ENCODE measurements at places on chromosomes 4 and X.

DNA sequence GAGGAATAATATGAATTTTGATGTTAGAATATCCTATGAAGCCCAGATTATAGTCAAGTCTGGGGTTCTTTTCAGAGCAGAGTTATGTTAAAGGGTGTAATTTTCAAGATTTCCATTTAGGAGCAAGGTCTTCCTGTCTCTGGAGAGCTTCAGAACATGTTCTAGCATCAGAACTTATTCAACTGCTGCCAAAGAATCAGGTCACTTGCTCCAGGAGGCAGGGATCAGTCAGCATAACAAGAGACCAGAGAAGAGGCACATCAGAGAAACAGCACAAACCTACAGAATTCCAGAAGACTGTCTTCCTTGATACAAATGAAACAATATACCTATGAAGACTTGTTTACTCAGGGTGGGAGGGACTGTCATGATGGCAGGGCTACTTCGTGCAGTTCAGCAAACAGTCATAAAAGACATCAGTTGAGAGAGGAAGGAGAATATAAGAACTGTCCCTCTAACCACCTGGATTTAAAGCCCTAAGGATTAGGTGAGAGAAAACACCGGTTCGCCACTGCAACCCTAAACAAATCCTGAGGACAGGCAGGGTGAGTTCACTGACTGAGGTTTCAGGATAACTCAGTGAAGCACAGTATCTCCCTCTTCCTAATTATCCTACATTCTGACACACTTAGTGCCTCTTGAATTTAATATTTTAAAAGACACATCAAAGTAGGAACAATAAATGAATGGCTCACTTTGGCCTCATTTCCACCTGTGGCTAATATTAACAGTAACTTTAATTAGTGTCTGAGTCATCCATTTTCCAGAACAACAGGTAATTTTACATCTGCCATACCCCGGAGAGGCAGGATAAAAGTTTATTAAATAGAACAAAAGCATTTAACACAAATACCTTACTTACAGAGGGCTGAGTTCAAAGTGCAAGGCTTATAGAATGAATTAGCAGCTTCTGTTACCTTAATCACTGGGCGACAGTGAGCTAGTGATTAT is 93.0 kb downstream of the HDAC8 start:
- DNase-seq = no peak

GRCh38 chrX:110759785-110760184 is 35.8 kb downstream of the CHRDL1 start:
- no peak for DNase-seq

DNA sequence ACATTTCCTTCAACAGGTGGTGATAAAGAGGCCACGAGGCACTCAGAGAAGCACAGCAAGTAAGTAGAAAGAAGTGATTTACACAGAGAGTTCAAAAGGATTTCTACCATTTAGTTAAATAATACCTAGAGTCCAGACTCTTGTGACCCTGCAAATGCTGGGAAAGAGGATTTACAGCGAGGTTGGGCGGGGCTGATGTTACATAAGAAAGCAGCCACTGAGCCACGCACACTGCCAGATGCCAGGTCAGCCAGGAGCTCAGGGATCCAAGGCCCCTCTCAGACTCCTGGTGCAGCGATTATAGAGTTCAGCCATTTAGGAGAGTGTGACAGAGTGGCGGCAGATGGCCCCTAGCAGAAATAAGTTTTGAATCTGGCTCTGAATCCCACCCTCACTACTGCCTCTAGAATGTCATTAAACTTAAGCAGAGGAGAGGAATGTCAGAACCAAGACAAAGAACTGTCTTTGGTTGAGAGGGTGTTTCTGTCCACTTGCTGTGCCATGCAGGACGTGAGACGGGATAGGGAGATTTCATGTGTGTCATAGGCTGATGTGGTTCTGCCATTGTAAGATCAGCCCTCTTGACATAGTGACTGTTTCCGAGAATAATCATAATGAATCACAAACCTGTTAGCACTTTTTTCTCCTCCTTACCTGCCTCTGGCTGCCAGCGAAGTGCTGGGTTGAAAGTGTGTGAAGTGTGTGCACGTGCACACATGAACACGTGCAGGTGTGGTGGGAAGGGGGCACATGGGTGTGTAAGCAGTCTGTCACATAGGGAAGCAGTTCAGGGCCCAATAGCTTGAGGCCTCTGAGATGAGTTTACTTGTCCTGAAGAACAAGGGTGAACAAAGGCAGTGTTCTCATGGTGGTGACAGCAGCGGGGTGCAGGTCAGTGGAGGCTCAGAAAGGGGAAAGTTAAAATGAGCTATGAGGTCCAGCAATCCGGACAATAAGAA is 50.1 kb downstream of the MFAP3L start:
- no peak for DNase-seq

DNA sequence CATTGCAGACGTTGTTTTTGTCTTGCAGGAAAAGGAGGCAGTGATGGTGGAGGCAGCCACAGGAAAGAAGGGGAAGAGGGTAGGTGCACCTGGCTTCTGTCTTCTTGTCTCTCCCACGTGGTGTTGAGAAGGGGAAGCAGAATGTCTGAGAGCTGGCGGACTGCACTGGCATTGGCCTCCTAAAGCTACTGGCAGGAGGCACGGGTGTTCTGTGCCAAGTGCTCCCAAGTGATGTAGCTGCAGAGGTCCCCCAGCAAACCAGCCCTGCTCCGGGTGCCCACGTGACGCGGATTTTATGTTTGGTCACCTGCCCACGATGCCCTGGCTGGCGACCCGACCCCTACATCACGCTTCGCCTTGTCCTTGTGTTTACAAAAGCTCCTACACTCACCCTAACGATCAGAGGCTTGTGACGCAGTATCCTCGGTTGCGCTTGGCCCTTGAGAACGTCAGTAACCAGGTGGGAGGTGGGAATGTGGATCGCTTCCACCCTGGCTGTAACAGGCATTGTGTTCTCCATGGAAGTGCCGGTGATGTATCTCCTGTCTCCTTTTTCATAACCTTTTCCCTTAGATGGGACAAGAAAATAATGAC is 28.5 kb upstream of the XG start:
- DNase-seq = no peak

DNA sequence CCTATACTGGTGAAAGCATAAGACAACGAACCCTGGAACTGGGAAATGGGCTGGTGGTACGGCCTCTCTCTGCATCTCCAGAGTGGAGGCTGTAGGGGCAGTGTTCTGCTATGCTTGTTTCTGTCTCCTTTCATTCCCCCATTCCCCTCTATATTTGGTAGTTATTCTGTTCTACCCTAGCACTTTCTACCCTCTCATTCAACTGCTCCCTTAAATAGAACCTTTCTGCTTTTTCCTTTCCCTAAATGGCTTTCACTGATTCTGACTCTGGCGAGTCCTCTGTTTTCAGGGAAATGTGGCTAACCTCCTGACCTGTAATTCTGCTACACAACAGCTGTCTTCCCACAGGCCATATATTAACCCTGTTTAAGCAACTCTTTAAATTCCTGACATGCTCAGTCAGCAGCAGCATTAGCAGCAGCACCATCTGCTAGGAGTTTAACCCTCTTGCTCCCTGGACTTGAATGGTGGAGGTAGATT is 94.2 kb downstream of the CXCL13 start:
- DNase-seq = no peak

GRCh38 chr4:94410678-94411206 is 41.0 kb upstream of the PDLIM5 start:
- no peak for DNase-seq

GRCh38 chr4:6327220-6327917 is 57.7 kb downstream of the WFS1 start:
- DNase-seq = peak; percentile 82

DNA sequence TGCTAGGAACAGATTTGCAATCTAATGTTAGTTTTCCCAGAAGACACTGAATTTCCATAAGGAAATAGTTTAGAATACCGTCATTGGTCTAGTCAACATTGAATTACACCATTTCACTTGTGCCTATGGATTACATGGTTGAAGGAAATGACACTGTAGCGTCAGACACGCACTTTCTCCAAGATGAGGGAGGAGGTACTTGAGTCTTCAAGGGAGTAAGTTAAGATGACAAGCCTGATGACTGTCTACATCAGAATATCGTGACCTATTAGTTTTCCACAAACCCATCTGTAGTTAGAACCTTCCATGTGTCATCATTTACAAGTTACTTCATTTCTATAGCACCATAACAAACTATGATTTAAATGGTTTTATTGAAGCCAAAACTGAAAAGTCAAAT is 153.7 kb downstream of the AMELX start:
- no peak for DNase-seq

DNA sequence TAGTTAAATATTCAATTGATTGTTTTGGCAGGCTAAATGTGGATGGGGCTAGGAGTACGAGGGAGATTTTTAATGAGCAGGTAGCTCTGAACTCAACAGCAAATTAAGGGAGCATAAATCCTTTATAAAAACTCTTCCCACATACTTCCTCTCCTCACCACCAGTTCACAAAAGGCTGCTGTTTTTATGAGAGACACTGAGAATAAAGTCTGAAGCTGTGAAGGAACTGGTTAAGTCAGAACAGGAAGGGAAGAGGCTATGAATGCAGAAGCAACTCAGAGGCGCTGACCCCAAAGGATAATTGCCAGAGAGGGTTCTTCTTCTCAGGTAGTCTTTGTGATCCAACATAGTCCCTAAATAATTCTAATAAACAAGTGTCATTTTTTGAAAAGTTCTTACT is 406.1 kb downstream of the GPM6A start:
- no peak for DNase-seq

DNA sequence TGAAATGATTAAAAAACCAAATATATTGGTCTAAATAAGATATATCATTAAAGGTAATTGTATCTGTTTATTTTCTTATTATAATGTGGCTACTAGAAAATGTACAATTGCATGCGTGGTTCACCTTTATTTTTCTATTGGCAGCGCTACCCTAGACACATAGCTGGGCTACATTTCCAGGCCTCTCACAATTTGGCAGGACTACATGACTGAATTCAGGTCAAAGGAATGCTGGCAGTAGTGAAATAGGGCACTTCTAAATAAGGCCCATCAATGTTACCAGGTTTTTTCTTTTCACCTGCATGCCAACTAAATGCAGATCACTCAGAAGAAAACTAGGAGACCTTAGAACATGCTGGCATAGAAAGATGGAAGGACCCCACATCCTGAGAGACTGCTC is 1072.9 kb upstream of the SLIT2 start:
- no peak for DNase-seq

GRCh38 chr4:152264106-152264505 is 271.8 kb downstream of the FBXW7 start:
- DNase-seq = no peak

DNA sequence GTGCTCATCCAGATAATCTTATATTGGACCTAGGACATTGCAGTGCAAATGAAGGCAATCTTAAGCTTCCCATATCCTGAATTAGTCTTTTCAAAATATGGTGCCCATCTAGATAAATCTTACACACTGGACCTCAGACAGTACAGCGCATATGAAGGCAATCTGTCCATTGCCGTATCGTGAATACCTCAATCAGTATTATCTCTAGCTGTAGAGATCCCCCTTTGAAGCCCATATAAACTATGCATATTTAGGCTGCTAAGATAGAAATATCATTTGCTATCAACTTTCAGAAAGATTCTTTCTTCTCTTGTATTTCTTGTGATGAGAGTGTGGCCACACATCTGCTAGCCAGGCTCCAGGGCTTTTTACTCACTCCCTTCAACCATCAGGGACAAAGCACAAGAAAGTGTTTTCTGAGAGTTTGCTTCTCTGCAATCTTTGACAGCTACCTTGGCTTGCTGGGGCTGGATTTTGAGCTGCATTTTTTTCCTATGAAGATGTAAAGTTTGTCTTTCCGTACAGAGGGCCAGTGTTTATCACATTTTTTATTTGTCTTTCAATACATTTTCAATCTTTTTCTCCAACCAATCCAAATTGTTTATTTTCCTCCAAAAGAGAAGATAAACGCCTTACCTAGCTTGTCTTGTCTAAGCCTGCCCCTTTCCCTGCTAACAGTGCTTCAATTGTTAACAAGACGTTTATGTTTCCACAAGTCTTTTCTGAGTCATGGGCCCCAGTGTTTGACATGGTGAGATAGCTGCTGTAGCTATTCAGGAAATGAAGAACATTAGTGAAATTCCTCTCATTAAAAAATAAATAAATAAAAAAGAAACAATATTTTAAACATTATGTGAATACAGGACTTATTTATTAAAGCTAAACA is 57.6 kb upstream of the FAT1 start:
- no peak for DNase-seq

- DNase-seq = no peak
Measured at GRCh38 chrX:8005678-8006347, 78.6 kb upstream of the PNPLA4 start.

GRCh38 chr4:89492581-89493071 is 185.0 kb upstream of the GPRIN3 start:
- no peak for DNase-seq

GRCh38 chr4:2255501-2256155 is 6.3 kb downstream of the MXD4 start:
- no peak for DNase-seq

GRCh38 chr4:122603156-122603574 is 17.7 kb downstream of the IL21 start:
- DNase-seq = no peak

GRCh38 chrX:78658845-78659744 is at the start of gene RTL3:
Gene RTL3, minus strand, starts transcription at chrX:78659328. Its CDS starts 908 bp downstream, at chrX:78658420.
- DNase-seq = no peak

All from CD4-positive, alpha-beta T cell treated with Interleukin-17A for 4 hours (primary cell).